Suppressor macrophage treated with lipopolysaccharide for 1 hour (primary cell): ENCODE measurements at places on chromosomes 6 and 20.

DNA sequence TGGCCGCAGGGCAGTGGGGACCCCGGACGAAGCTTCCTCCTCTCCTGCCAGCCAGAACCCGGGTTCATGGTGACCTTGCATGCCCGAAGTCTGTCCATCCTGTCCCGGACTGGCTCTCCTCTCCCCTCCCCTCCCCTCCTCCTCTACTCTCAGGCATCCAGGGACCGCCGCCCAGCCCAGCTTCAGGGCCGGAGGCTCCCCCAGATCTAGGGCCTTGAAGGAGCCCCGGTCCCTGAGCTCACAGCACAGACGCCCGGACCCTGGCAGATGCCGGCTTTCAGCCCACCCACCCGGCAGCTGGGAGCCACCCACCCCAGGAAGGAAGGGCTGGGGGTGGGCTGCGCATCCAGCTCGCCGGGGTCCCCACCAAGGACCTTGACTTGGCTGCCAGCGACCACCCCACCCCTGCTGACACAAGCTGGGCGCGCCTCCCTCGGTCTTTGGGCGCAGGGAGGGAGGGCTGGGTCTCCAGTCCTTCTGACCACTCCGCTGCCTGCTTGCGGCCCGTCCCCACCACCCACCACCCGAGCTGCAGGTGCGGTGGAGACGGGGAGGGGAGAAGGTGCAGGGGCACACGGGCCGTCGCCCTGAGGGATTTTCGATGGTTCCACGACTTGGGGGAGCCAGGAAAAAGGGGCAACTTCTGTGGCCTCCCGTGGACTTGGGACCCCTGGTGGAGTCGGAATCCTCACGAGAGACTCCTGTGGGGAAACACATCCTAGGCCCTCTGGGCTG lies 5.8 kb upstream of the ABHD16B start:
- DNase-seq, result no peak

GRCh38 chr6:89242574-89243330 lies 25.6 kb upstream of the GABRR1 start:
- DNase-seq, result peak; percentile 73

- DNase-seq, result no peak
Measured at GRCh38 chr6:3284436-3284876, 25.7 kb downstream of the PSMG4 start.

DNA sequence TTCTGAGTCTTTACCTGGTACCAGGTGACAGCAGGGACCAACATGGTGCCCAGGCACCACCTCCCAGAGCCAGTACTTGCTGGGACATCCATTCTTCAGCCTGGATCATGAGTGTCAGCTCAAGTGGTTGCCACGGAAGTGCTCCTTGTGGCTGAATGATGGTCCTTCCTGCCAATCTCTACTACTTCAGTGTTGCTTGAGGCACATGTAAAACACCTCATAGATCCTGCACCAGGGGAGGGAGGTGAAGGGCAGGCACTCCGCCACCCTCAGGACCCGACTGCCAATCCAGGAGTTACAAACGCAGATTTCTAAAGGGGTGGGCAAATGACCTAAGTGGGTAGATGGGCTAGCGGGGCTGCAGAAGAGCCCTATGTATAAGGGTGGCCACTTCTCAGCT lies 226.0 kb downstream of the PREX1 start:
- no peak for DNase-seq

DNA sequence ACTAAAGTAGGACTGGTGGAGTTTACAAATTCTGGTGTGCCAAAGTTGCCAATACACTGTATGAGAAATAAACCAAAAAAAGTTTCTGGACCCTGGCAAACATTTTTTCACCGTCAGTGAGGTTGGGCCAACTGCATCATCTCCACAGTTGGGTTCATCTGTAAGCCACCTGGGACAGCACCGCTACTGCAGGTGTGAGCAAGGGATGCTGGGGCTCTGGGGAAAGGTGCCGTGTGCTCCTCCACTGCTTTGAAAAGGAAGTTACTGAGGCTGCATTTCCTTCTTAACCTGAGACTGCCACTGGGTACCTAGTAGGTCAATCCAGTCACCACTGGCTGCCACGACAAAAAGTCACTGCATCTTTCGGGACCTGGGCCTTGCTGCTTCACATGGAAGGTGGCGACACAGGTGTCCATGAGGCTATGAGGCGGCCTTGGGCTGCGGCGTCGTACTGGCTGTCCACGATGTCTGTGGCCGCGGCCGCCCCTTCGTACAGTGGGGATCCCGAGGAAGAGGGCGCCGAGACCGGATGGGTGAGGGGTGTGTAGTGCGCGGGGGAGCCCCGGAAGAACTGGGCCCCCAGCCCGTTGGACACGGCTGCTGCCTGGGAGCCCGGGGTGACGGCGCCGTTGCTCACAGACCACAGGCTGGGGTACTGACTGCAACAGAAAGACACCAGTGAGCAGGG lies 9.6 kb downstream of the TBXT start:
- DNase-seq, result no peak
